ENCODE measurements at places on chromosomes 7 and 10.

DNA sequence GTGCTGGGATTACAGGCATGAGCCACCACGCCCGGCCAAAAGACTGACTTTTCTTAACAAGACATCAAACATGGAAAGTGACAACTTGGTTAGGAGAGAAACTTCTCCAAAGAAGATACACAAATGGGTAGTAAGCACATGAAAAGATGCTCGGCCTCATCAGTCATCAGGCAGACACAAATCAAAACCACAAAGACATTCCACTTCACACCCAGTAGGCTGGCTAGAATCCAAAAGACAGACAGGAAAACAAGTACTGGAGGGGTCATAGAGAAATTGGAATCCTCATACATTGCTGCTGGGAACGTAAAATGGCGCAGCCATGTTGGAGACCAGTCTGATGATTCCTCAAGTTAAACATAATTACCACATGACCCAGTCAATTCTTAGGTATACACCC is 16.4 kb downstream of the SEPHS1 start:
- peak; percentile 37 for DNase-seq

GRCh38 chr7:22601003-22601402 is 101.0 kb upstream of the STEAP1B start:
- DNase-seq, result no peak

DNA sequence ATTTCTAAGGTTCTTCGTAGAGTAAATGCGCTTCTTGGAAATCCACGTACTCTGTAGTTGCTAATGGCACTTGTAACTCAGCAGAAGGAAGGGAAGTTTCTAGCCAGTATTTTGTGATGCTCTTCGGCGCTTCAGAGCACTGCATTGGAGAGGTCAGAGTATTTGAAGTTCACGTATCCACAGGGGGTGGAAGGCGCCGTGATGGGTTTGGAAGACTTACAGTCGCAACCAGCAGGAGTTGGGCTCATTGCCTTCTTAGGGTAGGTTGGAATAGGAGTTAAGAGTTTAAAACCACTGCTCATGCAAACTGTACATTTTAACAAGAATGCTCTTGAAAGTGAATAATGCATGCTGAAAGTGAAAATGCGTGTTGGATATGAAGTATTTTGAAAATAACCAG is 49.1 kb downstream of the SHH start:
- no peak for DNase-seq

DNA sequence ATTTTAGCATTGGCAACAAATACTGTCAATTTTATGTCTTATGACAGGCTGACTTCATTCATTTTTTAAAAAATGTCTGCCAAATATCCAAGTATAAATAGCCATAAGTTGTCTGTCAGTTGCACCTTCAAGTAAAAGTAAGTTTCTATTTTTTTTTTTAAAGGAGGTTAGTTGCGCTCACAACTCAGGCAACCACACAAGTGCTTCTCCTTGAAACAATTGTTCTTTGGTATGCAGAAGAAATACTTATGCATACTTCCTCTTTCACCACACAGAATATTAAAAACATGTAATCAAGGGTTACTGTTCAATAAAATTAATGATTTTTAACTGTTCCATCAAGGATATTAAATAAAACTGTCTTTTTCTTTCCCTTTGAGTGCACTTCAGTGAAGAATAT is 97.9 kb downstream of the RTKN2 start:
- no peak for DNase-seq

DNA sequence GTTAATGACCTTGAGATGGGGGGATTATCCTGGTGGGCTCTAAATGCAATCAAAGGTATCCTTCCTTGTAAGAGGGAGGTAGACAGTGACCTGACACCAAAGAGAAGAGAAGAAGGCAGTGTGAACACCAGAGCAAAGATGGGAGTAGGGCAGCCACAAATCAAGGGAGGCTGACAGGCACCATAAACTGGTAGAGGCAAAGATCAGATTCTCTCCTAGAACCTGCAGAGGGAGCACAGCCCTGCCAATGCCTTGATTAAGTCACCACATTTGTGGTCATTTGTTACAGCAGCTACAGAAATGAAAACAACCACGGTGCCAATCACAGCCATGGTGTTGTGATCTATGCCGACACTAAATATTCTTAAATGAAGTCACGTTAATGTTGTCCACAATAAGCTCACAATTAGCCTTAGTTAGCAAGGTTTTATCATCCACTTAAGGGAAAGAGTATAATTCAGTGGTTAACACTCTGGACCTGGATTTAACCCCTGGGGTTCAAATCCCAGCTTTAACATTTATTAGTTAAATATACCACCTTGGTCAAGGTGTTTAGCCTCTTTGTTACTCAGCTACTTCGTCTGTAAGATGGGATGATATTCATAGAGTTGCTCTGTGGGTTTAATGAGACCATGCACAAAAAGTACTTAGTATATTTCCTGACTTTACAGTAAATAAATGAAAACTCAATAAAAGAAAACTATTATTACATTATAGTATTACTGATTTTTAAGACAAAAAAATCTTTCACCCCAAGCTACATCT is 70.8 kb downstream of the SGMS1 start:
- DNase-seq, result peak; percentile 25

DNA sequence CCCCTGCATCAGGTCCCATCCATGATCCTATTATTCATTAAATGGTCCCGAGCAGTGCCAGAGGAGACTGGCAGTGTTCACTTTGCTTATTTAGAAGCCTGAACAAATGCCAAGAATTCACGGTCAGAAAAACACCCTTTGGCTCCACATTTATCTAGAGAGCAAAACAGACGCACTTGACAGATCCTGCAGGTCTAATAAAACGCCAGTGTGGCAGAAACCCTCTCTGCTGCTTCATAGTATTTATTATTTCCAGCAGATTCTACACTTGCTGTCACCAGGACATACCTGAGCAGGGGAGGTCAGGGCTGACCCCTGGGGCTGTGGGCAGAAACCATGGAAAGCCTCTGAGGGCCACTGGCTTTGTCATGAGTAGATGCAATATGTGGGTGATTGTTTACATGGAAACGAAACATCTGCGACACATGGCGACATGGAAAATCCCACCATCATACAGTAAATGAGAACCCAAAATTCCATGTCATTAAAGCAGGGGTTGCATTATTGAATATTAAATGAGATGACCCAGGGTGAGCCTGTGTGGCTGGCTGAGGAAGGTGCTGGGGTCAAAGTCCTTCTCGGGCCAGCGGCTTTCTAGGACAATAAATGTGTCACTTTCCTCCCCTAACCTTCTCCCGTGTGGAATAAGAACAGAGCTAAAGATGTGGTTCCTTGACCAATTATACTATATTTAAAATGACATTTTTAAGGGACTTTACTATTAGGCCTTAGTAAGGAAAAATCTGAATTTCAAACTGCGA is 205.9 kb upstream of the SVIL start:
- no peak for DNase-seq

- no peak for DNase-seq
These were observed 328.9 kb downstream of the PRPF18 start for GRCh38 chr10:13915710-13916109.

DNA sequence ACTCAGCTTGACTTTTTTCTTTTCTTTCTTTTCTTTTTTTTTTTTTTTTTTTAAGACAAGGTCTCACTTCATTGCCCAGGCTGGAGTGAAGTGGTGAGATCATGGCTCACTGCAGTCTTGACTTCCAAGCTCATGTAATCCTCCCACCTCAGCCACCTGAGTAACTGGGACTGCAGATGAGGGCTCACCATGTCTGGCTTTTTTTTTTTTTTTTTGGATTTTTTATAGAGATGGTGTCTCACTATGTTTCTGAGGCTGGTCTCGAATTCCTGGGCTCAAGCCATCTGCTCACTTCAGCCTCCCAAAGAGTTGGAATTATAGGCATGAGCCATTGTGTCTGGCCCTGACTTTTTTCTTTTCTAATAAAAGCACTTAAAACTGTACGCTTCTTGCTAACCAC is 358.2 kb upstream of the IGFBP3 start:
- DNase-seq, result peak; percentile 45

DNA sequence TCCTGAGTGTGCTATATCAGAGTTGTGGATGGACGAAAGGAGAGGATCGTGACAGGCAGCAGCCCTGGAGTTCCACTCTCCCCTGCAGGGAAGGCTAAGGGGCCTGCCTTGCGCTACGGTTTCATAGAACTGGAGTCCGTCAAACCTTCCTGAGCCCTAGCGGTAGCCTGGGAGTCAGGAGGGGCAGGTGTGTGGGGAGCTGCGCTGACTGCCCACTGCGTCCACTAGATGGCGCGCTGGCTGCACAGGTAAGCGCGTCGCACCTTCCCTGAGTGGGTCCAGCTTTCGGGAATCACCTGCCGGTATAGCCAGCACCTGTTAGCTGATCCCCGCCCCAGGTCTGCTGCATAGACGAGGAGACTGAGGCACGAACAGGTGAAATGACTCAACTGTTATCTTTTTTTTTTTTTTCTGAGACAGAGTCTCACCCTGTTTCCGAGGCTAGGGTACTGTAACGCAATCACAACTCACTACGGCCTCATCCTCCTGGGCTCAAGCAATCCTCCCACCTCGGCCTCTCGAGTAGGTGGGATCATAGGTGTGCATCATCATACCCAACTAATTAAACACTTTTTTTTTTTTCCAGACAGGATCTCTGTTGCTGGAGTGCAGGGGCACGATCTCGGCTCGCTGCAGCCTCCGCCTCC is 20.2 kb upstream of the BAIAP2L1 start:
- DNase-seq, result peak; percentile 17

- no peak for DNase-seq
These were observed 373.5 kb downstream of the KCNMA1 start for GRCh38 chr10:77264107-77264506.

Data from fibroblast of skin of abdomen (primary cell).